ENCODE measurements at places on chromosomes 13 and 19.

DNA sequence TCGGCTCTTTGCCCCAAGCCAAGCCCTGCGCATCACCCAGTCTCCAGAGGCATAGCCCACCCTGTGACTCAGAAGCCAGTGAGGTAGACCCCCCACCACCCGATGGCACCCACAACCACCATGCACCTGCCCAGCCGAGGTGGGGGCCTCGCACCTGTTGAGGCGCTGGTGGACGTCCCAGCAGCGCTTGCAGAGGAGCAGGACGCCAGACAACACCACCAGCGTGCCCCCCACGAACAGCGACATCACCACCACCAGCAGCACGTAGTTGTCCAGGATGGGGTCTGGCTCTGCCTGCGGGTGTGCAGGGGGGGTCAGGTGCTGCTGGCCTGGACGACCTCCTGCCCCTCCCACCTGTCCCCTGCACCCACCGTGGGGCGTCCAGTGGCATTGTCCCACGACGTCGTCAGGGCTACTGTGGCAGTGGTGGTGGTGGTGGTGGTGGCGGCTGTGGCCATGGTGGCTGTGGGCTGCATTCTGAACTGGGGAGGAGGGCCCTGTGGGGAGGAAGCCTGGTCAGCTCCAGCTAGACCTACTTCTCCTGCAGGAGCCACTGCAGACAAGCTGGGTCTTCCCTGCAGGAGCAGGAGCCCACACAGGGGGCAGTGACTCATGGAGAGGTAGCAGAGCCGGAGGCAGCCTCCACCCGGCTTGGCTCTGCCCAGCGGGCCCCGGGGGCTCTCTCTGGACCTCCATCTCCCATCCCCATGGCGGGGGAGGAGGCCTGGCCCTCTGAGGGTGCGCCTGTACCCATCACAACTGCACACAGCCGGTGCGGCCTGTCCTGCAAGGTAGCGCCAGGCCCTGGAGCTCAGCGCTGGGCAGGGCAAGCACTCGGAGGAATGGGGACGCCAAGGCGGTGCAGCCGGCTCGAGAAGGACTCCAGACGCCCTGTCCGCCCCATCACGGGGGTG, 1.9 kb downstream of the CBARP start:
- DNase-seq, result peak; percentile 50

GRCh38 chr13:113421673-113422270, 31.5 kb downstream of the ADPRHL1 start:
- DNase-seq, result peak; percentile 24

GRCh38 chr13:101661839-101662238, 209.4 kb downstream of the ITGBL1 start:
- no peak for DNase-seq

GRCh38 chr19:41940731-41941409, 12.6 kb upstream of the ERFL start:
- DNase-seq, result no peak

DNA sequence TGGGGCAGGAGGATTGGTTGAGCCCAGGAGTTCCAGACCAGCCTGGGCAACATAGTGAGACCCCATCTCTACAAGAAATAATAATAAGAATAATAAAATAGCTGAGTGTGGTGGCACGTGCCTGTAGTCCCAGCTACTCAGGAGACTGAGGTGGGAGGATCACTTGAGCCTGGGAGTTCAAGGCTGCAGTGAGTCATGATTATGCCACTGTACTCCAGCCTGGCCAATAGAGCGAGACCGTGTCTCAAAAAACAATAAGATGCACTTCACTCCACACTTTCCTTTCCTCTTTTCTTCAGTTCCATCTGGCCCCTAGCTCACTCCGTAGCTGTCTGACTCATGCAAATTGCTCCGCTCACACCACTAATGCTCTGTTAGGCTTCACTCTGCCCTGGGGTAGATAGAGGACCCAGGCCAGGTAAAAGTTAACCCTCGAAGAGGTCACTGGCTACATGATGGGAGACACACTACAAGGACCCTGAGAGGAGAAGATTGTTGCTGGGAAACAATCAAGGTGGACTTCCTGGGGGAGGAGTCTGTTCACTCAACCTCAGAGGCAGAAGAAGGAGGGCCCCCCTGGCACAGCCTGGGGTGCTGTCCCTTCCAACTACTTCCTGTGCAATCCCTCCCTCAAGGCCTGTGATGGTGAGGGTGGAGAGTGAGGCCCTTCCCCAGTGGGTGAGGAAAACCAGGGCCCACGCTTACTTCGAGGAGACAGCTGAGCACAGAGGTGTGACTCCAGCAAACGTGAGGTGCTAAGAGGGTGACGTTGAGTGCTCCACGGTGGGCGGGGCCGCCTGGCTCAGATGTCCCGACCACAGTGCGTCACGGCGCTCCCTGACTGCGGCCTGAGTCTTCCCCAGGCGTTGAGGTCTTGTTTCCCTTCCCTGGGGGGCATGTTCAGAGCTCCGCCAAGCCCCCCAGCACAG, 8.8 kb upstream of the TNFSF9 start:
- no peak for DNase-seq

DNA sequence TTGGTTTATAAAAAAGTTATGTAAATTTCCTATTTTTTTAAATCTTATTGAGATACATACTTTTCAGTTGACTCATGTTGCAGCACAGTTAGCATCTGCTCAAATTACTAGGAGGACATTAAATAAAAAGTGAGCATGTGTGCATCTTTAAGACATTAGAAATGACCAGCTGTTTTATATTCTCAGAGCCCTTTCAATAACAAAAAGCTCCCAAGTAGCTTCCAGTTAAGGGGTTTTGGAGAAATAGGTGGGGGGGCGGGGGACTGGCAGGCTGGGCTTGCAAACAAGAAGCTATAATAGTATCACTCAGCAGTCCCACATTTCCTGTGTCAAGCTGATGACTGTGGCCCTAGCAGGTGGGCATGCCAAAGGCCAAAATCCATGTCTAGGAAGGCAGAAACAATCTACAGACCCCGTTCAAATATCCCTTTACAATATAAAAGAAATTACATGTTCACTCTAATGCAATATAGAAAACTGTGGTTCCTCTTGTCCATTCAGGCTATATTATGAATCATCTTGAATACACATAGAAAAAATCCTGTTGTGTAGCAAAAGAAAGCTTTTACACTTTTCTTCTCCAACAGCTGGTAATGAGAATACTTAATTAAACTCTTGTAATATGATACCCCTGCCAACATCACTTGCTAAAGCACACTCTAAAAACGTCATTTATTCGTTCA, 1713.2 kb upstream of the SLC10A2 start:
- DNase-seq, result peak; percentile 64

GRCh38 chr13:61927648-61928047, 512.0 kb upstream of the PCDH20 start:
- no peak for DNase-seq

Measured in IMR-90 (cell line).